Activated naive CD8-positive, alpha-beta T cell treated with anti-CD3 and anti-CD28 coated beads for 36 hours (primary cell): ENCODE measurements at places on chromosomes 12 and 14.

- no peak for DNase-seq
These were observed 41.5 kb downstream of the GXYLT1 start for GRCh38 chr12:42103155-42103554.

DNA sequence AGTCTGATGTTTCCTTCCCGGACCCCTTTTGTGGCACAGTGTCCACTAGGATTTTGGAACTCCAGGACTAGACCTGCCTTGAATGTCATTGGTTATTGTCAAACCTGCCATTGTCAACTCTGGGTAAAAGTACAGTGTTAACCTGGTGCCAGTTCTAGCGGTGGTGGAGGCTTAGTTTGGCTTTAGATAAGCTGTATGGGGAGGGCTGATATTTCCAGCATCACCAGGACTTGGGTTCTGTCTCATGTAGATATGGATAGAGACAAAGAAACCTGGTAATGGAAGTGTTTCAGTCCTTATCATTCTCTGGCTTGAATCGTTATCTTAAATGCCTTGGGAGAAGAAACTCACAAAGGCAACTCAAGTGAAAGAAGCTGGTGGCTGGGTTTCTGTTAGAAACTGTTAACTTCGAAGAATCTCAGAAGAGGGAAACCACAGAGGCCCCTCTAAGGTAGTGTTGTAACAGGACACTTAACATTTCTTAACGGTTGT, 10.6 kb downstream of the CHST11 start:
- no peak for DNase-seq

- no peak for DNase-seq
These were observed 165.2 kb downstream of the TSPAN9 start for GRCh38 chr12:3242199-3242863.

DNA sequence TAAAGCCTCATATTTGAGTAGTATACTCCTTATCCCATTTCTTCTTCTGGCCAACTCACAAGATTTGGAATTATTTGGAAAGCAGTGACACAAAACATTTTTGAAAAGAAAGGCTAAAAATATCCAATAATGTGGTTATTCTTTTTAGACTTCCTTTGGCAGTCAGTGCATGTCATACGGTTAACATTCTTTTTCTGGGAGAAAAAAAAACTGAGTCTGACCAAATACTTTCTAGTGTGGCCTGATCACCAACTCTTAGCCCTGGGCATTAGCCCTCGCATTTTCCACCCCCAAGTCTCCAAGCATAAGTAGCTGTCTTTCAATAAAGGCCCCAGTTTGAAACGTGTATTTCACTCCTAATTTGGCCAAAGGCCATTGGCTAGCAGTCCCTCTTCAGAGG, 5.9 kb downstream of the RASSF3 start:
- DNase-seq: no peak

DNA sequence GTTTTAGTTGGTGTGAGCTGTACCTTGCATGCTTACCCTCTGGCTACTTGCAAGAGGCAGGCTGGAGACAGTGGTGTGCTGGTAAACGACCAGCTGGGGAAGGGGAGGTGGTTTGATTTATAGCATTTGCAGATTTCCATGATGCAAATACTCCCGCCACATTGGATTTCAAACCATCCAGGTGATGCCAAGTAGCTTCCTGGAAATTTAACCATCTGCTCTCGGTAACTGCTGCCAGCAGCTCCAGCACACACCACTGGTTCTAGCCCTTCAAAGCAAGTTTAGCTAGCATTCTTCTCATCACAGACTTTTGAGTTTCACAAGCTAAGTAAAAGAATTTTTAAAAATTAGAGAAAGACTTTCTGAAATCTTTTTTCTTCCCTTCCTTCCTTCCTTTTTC, 104.5 kb upstream of the AMIGO2 start:
- no peak for DNase-seq

DNA sequence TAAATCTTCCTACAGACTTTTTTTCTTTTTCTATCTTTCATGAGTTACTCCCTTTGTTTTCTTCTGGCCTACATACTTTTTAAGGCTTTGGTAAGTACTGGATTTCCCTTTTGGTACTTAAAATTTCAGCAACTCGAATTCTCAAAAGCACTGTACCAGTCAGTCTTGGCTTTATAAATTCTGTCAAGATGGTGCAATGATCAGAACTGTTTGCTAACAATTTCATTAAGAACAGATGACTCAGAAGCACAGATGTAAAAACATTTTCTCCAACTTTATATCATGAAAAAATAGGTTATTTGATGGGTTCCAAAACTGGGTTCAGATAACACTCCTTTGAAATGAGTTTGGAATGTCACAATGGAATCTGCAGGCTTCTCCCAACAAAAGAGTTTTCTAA, 1961.8 kb upstream of the FLRT2 start:
- DNase-seq: no peak

GRCh38 chr12:28586481-28586880, 396.2 kb downstream of the CCDC91 start:
- no peak for DNase-seq

- no peak for DNase-seq
These were observed 280.3 kb upstream of the DIO2 start for GRCh38 chr14:80491650-80492049.

DNA sequence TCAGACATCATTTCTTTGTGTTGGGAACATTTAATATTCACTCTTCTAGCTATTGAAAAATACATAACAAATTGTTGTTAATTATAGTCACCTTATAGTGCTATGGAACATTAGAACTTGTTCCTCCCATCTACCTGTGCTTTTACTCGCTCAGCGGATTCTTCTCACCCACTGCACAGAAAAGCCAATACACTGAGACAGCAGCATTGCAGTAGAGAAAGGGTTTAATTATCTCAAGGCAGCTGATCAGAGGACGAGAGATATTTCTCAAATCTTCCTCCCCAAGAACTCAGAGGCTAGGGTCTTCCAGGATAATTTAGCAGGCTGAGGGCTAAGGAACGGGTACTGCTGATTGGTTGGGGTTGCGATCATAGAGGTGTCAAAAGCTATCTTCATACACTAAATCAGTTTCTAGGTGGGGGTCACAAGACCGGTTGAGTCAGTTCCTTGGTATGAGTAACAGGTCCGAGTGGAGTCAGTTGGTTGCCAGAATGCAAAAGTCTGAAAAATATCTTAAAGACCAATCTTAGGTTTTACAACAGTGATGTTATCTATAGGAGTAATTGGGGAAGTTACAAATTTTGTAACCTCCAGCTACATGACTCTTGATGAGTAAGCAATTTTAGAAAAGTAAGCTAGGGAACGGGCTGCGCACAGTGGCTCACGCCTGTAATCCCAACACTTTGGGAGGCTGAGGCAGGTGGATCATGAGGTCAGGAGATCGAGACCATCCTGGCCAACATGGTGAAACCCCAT, 173.1 kb downstream of the FBXL14 start:
- no peak for DNase-seq

DNA sequence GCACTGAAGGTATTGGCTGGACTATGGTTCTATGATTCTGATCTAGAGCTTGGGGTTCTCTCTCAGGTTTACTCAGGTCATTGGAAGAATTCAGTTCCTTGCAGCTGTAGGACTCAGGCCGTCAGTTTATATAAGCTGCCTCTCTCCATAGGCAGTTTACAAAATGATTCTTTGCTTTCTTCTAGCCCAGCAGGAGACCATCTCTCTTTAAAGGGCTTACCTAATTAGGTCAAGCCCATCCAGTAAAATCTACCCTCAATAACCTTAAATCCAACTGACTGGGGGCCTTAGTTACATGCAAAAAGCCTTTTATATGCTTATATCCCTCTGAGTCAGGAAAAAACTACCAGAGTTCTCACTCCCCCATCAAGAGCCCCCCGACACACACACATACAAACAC, 80.5 kb upstream of the GARIN6 start:
- DNase-seq: no peak

- no peak for DNase-seq
These were observed 23.3 kb upstream of the AMIGO2 start for GRCh38 chr12:47102845-47103651.

- no peak for DNase-seq
These were observed 161.1 kb upstream of the FOXN3 start for GRCh38 chr14:89578156-89578555.

- DNase-seq: no peak
These were observed 1.1 kb upstream of the TM9SF1 start for GRCh38 chr14:24196071-24197055.

DNA sequence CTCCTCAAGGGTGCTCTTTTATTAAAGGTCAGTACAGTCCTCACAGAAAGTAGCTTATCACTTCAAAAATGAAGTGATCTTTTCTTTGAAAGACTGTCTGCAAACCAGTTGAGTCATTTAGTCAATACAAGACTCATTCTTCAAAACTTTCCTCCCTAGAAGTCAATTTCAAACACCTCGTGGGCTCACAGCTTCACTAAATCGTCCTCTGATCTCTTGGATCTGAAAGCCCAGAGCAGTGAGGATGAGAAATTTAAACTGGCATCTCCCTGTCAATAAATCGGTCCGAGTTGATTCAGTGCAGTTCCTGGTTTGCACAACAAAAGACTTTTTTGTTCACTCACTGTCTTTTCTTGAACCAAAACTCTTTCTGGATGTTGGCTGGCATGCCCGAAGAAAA, 44.5 kb downstream of the NUAK1 start:
- DNase-seq: no peak

DNA sequence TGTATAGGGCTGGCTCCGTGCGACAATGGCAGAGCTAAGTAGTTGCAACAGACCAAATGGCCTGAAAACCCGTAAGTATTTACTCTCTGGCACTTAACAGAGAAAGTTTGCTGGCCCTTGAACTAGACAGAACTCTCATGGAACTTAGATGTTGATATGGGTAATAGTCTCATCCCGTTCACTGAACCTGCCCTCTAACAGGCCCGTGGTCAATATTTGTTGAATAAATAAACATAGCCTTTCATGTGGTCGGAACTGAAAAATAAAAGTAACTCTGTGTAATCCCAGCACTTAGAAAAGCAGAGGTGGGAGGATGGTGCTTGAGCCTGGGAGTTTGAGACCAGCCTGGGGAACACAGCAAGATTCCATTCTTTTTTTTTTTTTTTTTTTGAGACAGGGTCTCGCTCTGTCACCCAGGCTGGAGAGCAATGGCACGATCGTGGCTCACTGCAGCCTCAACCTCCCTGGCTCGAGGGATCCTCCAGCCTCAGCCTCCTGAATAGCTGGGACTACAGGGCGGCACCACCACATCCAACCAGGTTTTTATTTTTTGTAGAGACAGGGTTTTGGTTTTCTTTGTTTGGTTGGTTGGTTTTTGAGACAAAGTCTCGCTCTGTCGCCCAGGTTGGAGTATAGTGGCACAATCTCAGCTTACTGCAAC, 29.7 kb downstream of the KDM2B start:
- no peak for DNase-seq

DNA sequence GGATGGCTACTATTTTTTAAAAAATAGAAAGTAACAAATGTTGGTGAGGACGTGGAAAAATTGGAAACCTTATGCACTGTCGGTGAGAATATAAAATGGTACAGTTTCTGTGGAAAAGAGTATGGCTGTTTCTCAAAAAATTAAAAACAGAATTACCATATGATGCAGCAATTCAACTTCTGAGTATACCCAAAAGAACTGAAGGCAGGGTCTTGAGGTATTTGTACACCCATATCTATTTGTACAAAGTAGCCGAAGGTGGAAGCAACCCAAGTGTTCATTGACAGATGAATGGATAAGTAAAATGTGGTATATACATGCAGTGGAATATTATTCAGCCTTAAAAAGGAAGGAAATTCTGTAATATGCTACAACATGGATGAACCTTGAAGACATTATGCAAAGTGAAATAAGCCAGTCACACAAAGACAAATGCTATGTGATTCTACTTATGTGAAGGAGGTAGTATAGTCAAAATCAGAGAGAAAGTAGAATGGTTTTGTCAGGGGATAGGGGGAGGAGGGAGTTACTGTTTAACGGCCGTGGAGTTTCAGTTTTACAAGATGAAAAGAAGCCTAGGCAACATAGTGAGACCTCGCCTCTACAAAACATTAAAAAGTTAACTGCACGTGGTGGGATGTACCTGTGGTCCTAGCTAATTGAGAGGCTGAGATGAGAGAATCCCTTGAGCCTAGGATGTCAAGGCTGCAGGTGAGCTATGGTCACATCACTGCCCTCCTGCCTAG, 38.4 kb upstream of the CCT2 start:
- no peak for DNase-seq

DNA sequence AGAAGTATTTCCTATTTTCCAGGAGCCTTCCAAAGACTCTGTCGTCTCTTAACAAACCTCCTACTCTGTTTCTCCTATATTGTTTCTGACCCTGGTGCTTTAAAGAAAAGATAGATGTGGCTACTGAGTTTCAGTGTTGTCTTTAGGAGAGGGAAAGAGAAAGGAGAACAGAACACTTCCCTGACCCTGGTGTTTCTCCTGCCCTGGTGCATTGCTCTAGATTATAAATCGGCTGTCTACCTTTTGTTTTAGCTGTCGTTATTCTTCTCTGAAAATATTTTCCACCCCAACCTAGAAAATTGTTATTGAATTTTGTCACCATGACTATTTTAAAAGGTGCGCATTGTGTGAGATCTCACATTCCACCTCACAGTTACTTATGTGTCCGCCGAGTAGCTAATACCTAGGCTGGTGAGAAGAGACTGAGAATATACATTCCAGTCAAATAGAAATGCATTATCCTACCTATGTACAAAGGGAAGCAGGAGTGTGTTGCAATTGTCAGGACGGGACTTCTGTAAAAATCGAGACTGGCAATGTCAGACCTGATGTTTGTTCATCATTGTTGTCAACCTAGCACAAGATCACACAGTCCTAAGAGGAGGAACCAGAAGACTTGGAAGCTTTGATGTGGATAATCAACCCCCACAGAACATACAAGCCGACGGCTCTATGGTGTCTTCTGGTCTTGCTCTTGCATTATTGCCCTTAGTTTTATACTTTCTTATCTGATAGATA, 108.7 kb upstream of the SLC38A4 start:
- no peak for DNase-seq

- peak; percentile 17 for DNase-seq
These were observed 509.1 kb downstream of the VRK1 start for GRCh38 chr14:97306133-97306759.

GRCh38 chr14:98494582-98494981, 777.4 kb downstream of the BCL11B start:
- DNase-seq: no peak

- no peak for DNase-seq
These were observed 23.0 kb upstream of the NRDE2 start for GRCh38 chr14:90354551-90355298.

DNA sequence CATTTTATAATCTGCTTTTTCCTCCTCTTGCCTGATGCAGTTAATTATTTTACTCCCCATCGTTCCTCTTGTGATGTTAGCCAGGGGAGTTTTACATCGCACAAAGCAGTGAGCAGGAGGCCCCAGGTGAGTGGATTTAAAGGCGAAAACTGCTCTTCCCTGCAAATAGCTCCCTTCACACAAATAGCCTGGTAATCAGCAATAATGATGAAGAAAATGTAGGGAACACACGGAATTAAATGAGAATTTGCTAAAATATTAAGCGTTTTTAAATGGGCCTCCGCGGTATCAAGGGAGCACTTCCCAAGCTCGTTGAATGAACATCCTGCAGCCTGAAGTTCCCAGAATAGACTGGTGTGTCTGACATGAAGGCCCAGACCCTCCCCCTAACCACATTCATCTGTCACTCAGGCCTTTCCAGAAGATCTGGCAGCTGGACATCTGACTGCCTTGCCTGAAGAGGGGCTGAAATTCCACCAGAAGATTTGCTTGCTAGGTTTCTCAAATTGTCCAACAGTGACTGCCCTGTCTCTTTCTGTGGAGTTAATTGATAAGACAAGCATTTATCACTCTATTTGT, 127.2 kb downstream of the CCDC60 start:
- DNase-seq: no peak

GRCh38 chr14:61355892-61356325, 34.5 kb downstream of the PRKCH start:
- DNase-seq: peak; percentile 70

- DNase-seq: no peak
These were observed 1.8 kb downstream of the FLRT2 start for GRCh38 chr14:85531587-85532373.

GRCh38 chr12:75482646-75483045, 2.1 kb downstream of the GLIPR1 start:
- no peak for DNase-seq
